CD4-positive, alpha-beta T cell treated with Interleukin-6 at 100 ng/mL for 8 hours (primary cell): ENCODE measurements at places on chromosomes 6 and 20.

- no peak for DNase-seq
These were observed 2.3 kb downstream of the PREX1 start for GRCh38 chr20:48825566-48825920.

DNA sequence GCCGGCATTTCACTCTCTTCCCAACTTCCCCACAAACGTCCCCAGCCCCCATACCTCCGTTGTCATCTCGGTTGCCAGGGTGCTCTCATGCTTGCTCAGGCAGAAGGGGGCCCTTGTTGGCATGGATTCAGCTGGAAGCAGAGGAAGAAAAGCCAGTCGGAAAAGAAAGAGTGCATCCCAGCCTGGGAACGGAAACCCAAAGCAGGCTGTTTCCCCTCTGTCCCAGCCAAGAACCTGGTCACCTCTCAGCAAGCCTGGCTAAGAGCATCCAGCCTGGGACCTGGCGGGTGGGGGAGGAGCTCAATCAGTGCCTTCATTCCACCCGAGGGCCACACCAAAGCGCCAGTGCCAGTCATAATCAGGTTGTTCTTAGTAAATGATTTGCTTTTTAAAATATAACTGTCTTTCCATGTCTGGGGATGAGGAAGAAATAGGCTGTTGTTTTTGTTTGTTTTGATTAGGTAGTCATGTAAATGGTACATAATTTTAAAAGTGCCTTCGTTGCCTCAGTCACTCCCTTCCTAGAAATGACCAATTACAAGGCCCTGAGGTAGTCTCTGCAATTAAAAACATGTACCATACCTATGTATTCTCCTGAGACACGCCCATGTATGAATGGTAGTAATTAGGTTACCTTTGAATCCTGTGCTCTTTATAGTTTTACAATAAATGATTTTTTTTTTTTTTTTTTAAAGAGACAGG is 21.1 kb downstream of the CHMP4B start:
- DNase-seq, result no peak

- DNase-seq, result no peak
These were observed 584.7 kb downstream of the RFPL4B start for GRCh38 chr6:112931832-112932231.

DNA sequence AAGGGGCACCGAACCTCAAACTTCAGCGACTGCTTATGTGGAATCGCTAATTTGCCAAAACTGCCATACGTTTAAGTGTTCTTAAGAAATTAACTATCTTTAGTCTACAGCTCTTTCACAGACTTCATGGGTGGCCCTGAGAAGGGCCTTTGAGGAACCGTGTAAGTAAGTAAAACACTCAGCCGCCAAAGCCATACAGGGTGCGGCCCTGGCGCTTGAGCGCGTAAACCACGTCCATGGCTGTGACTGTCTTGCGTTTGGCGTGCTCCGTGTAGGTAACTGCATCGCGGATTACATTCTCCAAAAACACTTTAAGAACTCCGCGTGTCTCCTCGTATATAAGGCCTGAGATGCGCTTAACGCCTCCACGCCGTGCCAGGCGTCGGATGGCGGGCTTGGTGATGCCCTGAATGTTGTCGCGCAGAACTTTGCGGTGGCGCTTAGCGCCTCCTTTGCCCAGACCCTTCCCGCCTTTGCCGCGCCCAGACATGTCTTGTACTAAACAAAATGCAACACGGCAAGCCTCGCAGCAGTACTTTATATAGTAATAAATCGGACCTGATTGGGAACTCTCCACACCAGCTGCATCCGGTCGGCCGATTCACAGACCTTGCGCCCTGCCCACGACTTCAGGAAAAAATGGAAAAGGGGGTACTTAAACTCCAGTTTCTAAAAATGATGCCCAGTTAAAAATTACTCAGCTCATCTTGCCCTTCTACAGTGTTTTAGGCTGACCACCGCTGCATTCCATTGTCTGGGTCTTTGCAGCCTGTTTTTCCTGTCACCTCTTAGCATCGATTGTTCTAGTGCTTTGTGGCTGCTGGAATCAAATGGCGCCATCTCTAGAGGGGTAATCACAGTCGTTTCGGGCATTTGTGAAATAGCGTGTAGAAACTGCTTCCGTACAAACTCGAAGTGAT is 38.9 kb downstream of the OR2B2 start:
- DNase-seq, result peak; percentile 81

DNA sequence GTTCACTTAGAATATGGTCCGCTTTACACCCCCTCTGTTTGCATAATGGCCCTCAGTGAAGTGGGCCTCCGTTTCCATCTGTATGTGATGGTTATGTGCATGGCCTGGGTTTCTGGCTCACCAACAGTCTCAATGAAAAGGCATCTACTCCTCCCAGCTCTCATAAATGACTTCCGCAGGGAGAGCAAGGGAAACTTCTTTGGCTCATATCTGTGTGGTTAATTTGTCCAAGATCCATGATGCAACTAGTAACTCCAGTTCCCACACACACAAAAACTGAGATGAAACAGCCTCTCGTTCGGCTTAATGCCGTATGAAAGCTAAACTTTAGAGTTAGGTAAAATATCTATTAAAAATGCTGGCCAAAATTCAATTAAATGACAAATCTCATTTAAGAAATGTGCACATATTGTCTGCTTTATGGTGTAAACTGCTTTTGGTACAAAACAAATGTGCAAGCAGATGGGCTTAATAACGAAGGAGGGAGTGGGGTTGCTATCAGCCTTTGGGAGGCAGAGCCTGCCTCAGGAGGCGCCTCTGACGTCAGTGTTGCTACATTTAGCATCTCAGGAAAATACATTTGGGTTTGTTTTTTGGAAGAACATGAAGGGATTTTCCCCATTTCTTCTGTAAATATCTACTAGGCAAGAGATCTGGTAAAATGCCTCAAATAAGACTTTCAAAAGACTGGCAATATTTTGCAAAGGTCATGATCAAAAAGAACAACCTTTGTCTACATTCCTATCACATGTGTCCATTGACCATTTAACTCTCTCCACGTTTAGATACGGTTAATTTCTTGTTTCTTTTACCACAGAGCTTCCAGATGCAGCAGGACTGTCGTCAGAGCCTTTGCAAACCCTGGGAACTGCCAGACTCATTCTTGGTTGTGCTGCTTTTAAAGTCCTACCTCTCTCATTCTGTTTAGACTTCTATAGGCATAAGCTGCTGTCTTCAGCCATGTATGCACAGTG is 96.8 kb downstream of the ARMC2 start:
- DNase-seq, result no peak

GRCh38 chr6:31180500-31180899 is 10.0 kb upstream of the POU5F1 start:
- DNase-seq, result peak; percentile 76

DNA sequence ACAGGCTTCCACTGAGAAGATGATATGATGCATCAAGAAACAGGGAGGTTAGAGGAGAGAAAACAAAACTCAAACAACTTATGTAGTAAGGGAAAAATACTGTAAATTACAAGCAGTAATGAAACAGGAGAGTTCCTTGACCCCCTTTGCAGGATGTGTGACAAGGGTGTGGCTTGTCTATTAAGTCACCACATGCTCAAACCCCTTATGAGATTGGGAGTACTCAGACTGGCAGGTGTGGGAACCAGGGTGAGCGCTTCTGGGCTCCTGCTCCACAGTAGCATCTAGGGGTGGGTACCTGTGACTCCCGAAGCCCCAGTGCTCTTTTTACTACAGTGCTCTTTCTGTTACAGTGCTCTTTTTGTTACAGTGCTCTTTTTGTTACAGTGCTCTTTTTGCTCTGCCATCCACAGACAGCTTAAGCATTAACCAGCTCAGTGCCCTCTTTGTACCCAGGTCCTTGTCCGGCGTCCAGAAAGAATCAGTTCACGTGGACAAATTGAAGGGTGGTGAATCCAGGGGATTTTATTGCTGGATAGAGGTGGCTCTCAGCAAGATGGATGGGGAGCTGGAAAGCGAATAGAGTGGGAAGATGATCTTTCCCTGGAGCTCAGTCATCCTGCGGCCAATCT is 28.7 kb downstream of the OLIG3 start:
- no peak for DNase-seq
